ENCODE measurements at places on chromosomes 12 and 14. TPM values are rescaled to one million over a fixed set of nuclear protein-coding genes. Genes with fewer than 3 reads are reported as not detected.

Gene C14orf132
- polyA plus RNA-seq = 13.2 TPM

Gene OAS2
- 1.9 TPM for polyA plus RNA-seq

Gene MIP
- polyA plus RNA-seq = 0.12 TPM

Gene AEBP2
- polyA plus RNA-seq = 6.3 TPM

Gene SLC25A47
- not detected for polyA plus RNA-seq

Gene PRB2
- not detected for polyA plus RNA-seq

Gene SRSF9
- 108 TPM for polyA plus RNA-seq

Gene KERA
- not detected for polyA plus RNA-seq

Gene TAS2R46
- 0.09 TPM for polyA plus RNA-seq
